Keratinocyte (primary cell): ENCODE measurements at places on chromosomes 7 and 10. TPM values are rescaled to one million over a fixed set of nuclear protein-coding genes. Genes with fewer than 3 reads are reported as not detected.
A peak's percentile ranks its signal among the peaks of the same experiment; 100 is the strongest.

- no peak for DNase-seq
These were observed 54.9 kb upstream of the HELLS start for GRCh38 chr10:94490789-94491039.

DNA sequence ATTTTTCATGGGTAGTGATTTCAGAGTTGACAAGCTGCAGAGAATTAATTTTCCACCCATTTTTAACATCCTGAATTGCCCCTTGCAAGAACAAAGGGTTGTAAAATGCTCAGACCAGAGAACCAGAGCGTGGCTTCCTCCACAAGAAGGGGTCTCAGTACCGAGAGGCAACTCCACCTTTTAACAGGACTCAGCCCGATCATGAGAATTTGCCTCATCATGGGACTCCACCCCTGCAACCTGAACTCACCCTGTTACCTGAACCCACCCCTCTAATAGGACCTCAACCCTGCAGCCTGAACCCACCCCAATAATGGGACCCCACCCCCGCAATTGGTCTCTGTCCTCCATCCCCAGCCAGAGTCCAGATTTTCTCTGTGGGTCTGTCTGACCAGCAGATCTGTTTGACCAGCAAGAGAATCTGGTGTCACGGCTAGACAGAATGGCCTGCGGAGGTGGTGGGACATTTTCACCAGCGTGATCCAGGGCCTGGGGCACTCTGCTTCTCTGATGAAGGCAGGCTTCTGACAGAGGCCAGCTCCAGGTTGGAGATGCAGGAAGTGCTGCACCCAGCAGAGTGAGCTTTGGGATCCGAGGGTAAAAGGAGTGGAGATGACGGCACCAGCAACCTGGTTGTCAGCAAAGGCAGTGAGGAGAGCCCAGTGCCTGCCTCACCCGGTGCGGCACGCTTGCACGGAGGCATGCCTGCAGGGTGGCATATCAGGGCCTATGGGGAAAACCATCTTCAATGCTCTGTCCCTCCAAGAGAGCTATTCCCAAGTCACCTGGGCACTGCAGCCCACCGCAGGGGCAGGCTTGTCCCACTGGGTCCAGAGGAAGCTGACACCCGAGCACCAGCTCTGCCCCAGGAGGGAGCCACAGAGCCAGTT lies 136.6 kb downstream of the TCERG1L start:
- DNase-seq = no peak

DNA sequence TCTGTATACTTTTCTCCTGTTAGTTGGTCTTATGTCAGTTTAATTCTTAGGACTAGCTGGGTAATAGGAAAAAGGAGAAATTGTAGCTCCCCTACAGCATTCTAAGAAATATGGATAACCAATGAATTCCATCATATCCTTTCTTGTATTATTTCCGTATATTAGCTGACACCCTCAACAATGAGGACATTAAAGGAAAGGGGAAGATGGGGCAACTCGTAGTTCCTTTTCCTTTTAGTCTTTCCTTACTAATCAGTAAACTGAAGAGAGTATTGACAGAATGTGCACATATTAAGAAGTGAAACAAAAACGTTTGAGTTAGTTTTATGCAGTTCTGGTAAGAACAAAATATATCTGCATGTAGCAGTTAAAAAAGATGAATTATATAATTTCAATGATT lies 35.1 kb upstream of the C10orf67 start:
- DNase-seq = no peak

DNA sequence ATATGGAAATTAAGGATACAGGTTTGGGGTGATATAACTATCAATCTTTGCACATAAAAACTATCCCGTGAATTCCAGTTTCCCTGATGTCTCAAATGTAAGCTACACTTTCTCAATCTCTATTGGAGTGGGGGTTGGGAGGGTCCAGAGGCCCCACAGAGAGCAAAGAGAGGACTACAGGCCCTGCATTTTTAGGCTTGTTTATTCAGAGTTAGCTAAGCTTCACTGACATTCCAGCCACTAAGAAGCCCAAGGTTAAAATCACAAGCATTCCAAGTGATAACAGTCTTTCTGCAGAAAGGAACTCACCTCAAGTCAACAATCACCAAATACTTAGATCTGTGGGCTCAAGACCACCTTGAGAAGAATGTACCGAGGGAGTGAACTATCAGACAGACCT lies 31.6 kb upstream of the LAMB1 start:
- no peak for DNase-seq

DNA sequence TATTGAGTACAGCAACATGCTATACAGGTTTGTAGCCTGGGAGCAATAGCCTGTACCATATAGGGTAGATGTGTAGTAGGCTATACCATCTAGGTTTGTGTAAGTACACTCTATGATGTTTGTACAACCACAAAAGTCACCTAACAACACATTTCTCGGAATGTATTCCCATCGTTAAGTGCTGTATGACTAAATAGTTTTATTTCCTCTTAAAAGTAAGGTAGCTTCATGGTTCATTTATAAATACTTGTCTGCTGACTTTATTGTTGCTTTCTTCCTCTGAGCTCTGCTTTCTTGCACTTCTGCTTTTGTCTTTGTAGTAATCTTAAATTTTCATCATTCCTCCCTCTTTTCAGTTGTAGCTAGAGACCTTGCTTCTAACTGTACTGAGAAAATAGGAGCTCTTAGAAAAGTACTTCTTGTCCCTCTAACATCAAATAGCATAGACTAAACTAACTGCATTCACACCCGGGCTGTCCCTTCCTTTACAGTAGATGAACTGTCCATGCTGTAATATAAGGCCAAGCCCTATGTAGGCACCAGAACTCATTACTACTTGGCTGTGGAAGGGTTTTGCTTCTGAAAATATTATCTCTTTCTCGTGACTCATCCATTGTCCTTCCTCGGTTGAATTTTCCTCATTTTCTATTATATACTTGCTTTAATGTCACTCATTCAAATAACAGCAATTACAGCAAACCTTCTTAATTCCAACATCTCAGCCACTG lies 55.4 kb upstream of the FAM3C start:
- no peak for DNase-seq

- no peak for DNase-seq
These were observed 116.8 kb upstream of the BMPER start for GRCh38 chr7:33788531-33788930.

DNA sequence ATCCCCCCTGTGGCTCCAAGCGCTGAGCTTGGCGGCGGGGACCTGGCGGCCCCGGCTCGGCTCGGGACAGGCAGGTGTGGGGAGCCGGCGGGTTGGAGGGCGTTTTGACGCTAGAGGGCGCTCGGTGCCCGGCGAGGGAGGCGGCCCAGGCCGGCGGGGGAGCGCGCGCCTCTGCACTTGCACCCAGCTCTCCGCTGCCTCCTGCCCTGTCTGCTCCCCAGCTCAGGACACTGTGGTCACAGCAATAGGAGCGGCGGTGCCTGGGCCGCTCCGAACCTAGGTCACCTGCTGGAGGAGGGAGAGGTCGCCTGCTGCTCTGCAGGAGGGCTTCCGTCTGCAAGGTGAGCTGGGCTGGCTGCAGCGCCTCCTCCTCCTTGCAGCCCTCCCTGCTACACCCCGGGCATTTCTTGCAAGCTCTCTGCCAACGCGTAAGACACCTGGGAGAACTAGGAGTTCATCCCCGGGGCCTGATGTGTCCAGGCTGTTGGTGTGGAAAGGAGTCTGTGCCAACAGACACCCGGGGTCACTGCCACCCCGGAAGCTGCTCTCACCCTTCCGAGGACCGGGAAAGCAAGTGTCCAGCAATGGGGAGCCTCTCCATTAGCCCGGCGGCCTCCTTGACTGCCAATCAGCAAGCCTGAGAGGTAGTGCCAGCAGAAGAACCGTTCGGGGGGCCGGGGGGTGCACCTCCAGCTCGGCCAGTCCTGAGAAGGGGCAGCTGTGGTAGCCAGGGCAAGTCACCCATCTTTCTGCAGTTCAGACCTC lies 620.4 kb downstream of the GALNT17 start:
- DNase-seq = no peak

GRCh38 chr7:119090851-119091250 lies 866.3 kb downstream of the ANKRD7 start:
- no peak for DNase-seq

- peak; percentile 15 for DNase-seq
These were observed 104.4 kb downstream of the PTPRE start for GRCh38 chr10:128011059-128011979.

DNA sequence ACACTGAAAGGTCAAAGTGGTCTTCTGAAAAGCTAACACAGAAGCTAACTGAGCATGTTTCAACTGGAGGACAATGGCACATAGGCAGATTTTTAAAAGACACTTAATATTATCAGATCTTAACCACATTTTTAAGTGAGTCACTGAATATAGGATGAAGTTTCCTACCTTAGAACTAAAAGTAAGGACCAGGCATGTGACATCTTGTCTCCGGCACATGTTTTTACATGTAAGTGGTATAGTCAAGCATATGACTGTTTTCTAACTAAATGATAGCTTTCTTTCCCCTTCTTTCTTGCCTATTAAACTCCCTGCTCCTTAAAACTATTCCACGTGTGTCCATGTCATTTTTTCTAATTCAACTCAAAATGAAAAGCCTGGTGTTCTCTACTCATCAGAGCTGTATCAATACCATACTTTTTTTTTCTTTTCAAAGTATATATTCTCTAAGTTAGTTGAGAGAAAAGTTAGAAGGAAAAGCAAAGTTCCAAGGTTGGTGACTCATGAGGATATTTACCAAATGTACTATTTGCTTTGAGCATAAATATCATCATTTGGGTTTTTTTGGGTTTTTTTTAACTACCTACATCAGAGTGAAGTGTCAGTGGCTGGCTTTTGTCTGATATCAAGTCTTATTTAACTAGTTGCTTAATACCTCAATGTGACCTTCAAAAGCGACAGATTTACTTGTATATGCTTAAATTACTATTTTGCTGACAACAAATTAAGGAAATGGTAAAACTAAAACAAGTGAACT lies 127.5 kb downstream of the CRPPA start:
- DNase-seq = peak; percentile 79

- no peak for DNase-seq
These were observed 98.7 kb downstream of the NOC3L start for GRCh38 chr10:94264085-94264484.

- DNase-seq = no peak
These were observed 90.2 kb downstream of the DLG5 start for GRCh38 chr10:77836299-77836820.

DNA sequence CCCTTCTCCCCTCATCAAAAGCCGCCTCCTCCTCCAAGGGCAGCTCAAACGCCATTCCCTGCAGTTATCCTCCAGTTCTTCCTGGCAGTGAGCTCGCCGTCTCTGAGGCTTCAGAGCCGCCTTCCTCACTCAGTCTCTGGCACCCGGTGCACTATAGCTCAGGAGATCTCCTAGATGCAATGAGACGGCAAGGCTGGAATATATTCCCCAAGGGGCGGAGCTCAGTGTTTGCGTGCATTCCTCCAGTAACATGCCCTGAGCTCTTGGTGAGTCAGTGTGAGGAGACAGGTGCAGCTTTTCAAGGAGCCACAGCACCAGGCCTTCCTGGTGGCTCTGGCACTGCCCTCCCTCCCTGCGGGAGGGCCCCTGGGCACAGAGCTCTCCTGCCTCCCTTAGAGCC lies 512.6 kb upstream of the FOXK1 start:
- peak; percentile 66 for DNase-seq

- no peak for DNase-seq
These were observed 79.2 kb downstream of the GLRX3 start for GRCh38 chr10:130215151-130215930.

DNA sequence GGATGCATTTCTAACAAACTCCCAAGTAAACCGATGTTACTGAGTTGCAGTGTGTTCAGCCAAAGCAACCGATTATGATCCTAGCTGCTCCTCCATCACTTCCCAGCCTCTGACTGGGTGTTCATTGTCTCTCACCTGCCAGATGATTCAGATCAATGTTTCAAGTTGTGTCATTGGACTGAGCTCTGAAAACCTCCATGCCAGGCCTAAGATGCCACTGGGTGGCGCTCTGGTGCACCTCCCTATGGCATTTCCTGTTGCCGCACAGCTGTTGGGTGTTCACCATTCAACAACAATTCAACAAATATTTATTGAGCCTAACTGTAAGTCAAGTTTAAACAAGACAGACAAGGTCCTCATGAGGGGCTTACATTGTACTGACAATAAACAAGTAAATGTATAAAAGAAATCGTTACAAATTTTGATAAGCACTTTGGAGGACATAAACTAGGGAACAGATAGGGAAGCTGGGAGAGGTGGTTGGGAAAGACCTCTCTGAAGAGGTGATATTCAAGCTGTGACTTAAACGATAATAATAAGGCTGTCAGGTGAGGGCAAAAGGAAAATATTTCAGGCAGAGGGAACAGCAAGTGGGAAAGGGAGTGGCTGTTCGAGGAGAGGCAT lies 22.8 kb downstream of the RGR start:
- DNase-seq = no peak

Gene NACAD
- polyA plus RNA-seq = 0.10 to 0.25 TPM (median 0.14 TPM) in 3 replicates

Gene FAM180A
- 0.42 to 0.85 TPM (median 0.73 TPM) in 3 replicates for polyA plus RNA-seq

Gene TMEM72
- not detected in 3 replicates for polyA plus RNA-seq
